ENCODE measurements at places on chromosomes 3 and 15. TPM values are rescaled to one million over a fixed set of nuclear protein-coding genes. Genes with fewer than 3 reads are reported as not detected.

The GOLGA8S gene
- not detected for total RNA-seq

The SHC4 gene
- total RNA-seq, result not detected

The CYP19A1 gene
- not detected for total RNA-seq

DNA sequence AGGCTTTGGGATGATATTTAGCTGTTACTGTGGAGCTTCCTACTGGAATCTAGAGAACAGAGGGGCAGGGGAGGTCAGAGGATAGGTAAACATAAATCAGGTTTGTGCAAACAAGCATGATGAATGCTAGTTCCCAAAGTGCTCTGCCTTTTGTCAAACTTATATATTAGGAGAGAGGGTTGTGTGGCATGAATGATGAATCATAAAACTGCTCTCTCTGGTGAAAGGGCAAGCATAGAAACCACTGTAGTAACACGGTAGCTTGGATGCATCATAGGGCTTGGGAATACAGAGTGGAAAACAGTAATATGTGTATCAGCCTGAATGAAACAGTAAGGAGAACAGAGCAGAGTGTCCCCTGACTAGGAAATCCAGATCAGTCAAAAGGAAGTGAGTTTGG is 486.7 kb downstream of the IL5RA start:
- DNase-seq, result no peak

- no peak for DNase-seq
These were observed 987 bp downstream of the PRTG start for GRCh38 chr15:55741833-55742497.

DNA sequence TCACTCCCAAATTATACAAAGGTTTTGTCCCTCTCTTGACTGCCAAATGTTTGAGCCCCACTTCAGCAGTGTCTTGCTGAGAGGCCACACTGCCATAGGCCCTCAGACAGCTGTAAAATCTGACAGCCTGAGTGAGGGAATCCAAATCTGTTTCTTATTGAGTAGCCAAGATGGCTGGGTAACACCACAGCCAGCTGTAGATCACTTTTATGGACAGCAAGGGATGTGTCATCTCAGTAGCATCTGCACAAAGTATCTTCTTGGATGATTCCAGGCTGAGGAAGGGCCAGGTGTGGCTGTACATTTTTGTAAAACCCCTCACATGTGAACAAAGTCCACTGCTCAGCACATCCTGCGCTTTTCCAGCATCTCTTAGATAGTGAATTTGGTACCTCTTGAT is 237.0 kb upstream of the LRTM1 start:
- DNase-seq, result no peak

DNA sequence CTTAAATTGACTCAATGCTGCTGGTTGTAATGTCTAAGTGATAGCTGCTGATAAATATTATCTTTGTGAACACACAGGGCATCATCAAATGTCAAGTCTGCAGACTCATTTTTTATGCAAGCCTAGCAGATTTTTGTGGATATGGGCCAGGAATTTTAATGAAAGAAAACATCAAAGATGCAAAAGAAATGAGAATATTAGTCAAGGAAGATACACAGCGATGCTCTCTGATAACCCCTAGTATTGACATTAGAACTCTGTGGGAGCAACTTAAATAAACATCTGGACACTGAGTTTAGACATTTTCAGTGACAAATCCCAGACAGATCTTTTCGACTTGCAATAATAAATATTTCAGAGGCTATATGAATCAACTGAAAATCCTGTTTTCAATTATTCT is 28.3 kb downstream of the POLR2M start:
- no peak for DNase-seq

DNA sequence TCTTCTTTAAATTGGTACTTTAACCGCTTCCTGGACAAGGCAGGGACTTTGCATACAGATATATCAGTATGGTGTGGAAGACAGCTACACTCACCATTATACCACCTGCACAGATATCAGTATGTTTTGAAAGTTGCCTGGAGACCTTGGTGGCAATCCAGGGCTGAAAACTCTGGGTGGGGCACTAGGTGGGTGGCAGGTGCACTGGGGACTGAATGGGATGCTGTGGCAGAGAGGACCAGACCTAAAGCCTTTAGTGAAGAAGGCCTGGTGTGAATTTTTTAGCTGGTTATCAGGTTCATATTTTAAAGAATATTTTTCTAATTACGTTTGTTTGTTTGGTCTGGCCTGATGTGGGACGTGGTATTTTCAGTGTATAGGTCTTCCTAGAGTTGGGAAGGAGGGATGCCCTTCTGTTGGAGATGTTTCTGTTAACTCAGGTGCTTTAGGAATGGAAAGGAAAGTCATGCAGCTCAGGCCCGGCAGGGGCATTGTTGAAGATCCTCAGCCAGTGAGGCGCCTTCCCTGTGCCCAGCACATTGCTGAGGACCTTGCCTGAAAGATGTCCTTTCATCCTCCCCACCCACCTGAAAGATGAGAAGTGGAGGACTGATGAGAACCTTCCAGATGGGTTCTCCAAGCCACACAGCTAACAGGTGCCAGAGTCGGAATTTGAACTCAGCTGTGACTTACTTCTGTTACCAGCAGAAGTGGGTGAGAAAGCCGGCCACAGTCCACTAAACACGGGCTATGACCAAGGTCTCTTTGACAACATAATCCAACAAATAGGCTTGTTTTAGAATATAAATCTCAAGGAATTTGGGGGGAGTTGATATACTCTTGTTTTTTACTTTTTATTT is 77.3 kb downstream of the APBA2 start:
- DNase-seq, result no peak

DNA sequence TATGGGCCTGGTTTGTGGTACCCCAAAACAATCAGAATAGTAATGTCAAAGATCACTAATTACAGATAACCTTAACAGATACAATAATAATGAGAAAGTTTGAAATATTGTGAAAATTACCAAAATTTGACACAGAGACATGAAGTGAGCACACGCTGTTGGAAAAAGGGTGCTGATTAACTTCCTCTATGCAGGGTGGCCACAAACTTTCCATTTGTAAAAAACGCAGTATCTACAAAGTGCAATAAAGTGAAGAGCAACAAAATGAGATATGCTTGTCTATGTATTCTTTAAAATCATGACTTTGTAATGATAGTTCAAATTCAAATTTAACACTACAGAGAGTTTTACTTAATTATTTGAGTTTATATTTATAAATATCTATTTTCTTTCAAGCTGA is 7.6 kb upstream of the TIGIT start:
- DNase-seq, result no peak

DNA sequence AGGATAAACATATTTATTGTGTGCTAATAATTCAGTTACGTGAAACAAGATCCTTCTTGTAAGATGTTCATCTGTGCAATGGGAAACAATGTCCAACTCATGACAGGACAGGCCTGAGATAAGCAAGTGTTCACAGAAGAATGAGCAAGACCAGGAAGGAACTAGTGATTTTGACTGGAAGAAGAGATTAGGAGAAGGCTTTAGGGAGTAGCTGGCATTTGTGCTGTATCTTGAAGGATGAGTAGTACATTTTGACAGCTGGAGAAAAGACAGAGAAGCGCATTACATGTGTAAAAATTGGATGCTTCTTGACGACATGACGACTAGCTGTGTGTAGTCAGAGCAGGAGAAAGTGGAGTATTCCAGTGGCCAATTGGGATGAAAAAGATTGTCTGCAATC is 48.4 kb downstream of the GBE1 start:
- DNase-seq, result no peak

GRCh38 chr3:26029321-26029720 is 239.4 kb downstream of the OXSM start:
- DNase-seq, result no peak

- DNase-seq, result no peak
These were observed 210.4 kb downstream of the MCTP2 start for GRCh38 chr15:94441760-94442159.

DNA sequence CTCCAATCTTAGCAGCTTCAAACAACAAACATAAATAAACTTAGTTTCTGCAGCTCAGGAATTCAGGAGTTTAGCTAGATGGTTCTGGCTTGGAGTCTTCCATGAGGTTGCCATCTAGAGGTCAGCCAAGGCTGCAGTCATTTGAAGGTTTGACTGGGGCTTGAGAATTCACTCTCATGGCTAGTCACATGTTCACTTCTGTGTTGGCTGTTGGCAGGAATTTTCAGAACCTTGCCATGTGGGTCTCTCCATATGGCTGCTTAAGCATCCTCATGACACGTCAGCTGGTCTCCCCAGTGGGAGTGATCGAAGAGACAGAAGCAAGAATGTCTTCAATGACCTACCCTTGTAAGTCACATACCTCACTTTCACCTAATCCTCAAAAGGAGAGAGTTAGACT is 269.2 kb upstream of the CNTN3 start:
- DNase-seq, result no peak

Data from esophagus squamous epithelium (tissue), 5 donors.